ENCODE measurements at places on chromosomes 6 and 20.

GRCh38 chr20:49752201-49752903 lies 38.7 kb upstream of the B4GALT5 start:
- DNase-seq: no peak

GRCh38 chr6:47670851-47671250 lies 27.5 kb upstream of the ADGRF4 start:
- DNase-seq: no peak

DNA sequence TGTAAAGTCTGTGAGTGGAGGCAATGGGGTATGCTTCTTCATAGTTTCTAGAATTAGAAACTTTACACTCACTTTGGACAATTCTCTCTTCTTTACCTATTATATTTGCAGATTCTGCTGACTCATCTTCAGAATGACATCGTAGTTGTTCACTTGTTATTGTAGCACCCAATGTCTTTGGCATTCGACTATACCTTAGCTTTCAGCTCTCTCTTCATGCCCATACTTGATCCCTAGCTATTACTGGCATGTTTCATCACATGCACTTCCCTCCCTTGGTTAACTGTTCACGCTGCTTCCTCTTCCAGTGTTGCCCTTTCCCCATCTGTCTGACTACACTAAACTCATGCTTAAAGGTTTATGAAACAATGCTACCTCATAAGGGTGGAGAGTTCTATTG lies 298.1 kb upstream of the TCF21 start:
- DNase-seq: no peak

- DNase-seq: no peak
These were observed 72.3 kb upstream of the DST start for GRCh38 chr6:56714982-56715456.

DNA sequence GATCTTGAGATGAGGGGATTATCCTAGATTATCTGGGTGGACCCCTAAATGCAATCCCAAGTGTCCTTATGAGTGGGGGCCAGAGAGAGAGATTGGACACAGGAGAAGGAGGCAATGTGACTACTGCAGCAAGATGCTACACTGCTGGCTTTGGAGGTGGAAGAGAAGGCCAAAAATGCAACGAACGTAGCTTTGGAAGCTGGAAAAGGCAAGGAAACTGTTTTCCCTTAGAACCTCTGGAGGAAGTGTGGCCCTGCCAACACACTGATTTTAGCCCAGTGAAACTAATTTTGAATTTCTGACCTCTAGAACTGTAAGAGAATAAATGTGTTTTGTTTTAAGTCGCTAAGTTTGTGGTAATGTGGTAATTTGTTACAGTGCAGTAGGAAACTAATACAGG lies 15.7 kb downstream of the PPARD start:
- no peak for DNase-seq

DNA sequence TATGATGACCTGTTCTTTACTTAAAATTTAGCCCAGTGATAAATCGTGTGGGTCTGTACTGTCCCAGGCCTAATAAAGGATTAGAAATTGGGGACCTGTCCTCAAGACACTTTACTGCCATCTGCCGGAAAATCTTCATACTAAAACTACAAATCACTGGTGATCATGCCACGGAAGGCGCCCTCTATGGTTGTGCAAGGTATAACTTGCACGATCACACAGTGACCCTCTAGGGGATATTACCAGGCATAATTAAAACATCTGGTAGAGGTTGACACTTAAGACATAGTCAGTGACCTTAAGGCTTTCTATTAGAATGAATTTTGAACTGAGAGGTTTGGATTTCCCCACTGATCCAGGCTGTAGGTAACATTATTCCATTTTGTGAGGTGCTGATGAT lies 172.6 kb downstream of the BMP2 start:
- no peak for DNase-seq

DNA sequence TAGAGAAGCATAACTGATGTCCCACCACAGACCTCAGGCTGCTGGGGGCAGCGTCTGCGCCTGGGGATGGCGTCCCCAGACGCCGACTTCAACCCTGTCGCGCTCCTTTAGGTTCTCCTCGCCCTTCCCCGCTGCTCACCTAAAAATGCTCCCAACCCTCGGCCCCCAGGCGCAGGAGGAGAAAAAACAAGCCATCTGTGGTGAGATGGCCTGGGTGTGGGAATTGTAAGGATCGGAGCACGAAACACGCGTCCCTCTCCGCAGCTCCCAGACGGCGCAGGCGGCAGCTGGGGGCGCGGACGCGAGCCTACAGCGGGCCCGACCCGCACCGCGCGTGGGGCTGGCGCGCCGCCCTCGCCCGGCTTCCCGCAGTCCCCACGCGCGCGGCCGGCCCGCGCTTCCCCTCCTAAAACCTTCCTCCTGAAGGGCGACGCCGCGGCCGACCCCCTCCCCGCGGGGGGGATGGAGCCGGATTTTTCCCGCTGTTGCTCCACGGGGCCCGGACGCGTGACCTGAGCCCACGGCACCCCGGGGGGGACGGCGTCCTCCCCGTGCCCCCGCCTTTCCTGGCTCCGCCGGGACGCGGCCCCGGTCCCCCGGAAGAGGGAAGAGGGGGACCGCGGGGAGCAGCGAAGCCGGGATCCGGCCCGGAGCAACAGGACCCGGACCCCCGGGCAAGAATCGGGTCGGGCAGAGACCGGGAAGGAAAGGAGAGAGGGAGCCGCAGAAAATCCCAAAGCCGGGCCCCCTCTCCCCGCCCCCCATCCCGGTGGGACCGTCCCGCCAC lies 611 bp downstream of the EPB41L2 start:
- DNase-seq: no peak

All from dorsolateral prefrontal cortex (tissue), 122 donors.